HFFc6 (cell line): ENCODE measurements at places on chromosomes 2 and 18.

DNA sequence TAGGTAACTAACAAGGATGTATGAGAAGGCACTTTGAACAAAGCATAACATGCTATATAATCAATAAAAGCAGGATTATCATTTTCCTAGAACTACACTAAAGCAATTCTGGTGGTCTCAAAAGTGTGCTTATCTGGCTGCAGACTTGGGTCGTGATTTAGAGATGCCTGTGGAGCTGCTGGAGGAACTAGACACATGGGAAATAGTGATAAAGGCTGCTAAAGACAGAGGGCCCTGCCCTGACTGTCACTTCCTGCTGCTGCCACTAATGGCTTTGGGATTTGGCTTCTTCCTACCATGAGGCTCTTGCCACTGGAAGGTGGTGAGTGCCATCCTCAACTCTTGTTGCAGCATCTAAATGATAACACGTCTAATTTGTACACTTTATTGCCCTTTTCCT, 22.5 kb downstream of the TMEM178A start:
- DNase-seq = no peak

DNA sequence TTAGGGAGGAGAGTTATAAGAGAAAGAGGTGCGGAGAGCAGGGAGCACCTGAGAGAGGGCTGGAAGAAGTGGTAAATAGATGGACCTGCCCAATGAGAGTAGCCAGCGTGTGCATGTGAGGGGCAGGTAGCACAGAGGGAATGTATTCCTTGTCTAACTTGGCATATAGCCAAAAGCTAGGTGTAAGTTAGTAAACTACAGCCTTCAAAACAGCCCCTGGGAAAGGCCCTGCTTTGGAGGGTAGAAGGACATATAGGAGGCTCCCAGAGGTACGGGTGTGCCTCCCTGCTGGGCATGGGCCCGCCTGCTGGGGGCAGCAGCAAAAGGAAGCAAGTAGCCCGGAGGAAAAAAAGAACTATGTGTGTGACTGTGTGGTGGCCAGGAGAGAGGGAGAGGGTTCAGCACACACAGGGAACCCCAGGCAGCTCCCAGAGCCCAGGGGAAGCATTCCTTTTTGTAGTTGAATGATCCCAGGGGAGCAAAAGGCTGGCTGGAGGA, 48.0 kb downstream of the TCF7L1 start:
- no peak for DNase-seq

DNA sequence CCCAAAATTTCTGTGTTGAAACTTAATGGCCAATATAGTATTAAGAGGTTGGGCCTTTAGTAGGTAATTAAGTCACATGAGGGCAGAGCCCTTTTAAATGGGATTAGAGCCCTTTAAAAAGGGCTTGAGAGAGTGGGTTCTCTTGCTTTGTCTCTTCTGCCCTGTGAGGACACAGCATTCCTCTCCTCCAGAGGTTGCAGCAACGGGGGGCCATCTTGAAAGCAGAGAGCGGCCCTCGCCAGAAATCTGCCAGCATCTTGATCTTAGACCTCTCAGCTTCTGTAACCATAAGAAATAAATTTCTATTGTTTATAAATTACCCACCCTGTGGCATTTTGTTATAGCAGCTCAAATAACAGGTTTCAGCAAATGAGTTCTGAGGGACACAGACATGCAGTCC, 305.0 kb upstream of the LRP1B start:
- no peak for DNase-seq

- DNase-seq = peak; percentile 89
Measured at GRCh38 chr18:56709463-56709862, 58.3 kb downstream of the WDR7 start.

- DNase-seq = no peak
Measured at GRCh38 chr2:216064014-216064630, 17.5 kb downstream of the PECR start.

DNA sequence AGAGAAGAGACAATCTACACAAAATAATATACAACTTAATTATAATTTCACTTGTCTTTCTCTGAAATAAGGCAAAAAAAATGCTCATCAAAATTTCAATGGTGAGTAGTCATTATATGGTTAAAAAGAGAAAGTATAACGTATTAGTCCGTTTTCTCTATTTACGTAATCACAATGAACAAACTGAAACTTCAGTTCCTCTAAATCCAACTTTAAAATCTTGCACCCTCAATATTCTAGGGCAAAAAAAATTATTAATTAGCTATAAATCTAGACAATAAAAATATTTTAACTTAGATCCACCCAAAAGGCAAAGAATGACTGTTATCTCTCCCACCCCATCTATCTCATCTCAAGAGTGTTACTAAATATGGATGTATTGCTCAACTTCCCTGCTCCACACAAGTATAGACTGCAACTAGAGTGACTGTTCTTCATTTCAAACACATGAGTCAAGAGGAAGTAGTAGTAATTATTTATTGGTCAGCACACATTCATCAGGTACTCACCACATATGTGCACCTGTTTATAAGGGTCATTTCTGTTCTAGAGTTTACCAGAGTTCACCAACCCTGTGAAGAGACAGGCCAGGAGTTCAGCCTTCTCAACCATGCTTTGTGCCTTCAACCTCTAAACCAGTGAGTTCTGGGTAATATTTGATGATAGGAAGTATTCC, 36.4 kb downstream of the STK39 start:
- peak; percentile 91 for DNase-seq

GRCh38 chr2:55062754-55063153, 12.5 kb upstream of the RTN4 start:
- DNase-seq = no peak

GRCh38 chr18:36468161-36468560, 170.6 kb downstream of the FHOD3 start:
- DNase-seq = no peak

DNA sequence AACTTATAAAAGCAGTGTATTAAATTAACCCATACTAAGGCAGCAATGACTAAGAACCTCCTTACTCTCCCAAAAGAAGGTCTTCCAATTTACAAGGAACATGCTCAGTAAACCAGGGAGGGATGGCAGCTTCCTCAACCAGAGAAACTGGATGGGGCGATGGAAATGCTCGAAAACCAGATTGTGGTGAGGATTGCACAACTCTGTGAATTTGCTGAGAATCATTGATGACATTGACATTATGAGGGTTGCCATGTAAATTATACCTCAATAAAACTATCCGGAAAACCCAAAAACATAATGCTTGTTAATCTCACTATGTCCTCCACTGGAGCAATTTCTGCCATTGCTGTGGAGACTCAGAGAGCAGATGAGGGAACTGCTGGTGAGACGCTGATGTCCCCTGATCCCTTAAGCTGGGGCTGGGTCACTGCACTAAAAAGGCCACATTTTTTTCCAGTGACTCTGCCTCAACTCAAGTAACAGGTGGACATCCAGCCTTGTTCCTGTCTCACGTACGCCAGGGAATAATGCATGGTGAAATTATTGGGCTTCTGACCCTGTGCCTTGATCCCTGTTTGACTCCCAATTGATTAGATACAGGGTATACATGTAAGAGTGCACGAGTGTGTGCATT, 288.3 kb downstream of the CYP26B1 start:
- DNase-seq = no peak

DNA sequence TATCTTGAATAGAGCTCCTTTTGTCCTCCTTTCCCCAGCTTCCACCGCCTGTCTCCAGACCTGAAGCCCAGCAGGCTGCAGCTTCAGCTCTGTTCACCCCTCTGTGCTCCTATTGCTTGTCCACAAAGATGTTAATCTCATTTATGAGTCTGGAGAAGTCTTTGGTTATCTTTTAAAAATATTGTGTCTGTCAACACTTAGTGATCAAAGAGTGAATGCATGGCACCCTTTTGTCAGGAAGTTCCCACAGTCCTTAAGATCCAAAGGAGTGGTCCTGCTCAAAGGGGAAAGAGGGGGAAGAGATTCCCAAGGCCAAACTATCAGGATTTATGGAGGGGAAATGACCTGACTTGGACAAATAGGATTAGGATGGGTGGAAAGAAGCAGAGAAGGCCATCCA, 118.9 kb downstream of the ACAA2 start:
- no peak for DNase-seq
